ENCODE measurements at places on chromosomes 6 and 20. TPM values are rescaled to one million over a fixed set of nuclear protein-coding genes. Genes with fewer than 3 reads are reported as not detected.

EPM2A gene
- 7.2 TPM for total RNA-seq

TNNC2 gene
- not detected for total RNA-seq

CALHM5 gene
- 8.9 TPM for total RNA-seq

SRSF6 gene
- total RNA-seq: 62.6 TPM

PTCRA gene
- not detected for total RNA-seq

TRIM10 gene
- total RNA-seq: not detected

ATP6V1G2 gene
- total RNA-seq: 1.3 TPM

Data from cardiac atrium fibroblast (primary cell).